ENCODE measurements at places on chromosomes 7 and 10. TPM values are rescaled to one million over a fixed set of nuclear protein-coding genes. Genes with fewer than 3 reads are reported as not detected.

DNA sequence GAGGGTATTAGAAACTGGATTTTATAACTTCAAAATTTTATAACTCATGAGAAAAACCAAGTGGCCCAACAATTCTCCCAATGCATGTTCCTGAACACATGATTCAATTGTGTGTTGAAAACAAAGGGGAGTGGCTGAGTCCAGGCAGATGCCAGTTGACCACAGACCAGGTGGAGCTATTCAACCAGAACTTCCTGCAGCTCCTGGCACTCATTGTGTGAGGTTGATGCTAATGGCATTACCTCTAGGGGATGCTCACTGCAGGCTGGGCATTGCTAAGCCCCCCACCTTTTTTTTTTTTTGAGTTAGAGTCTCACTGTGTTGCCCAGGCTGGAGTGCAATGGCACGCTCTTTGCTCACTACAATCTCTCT is 20.3 kb downstream of the MYOF start:
- peaks cover 2% of the 10 kb centered on the region for H3K36me3 ChIP-seq
- no peak for DNase-seq
- peaks cover 94% of the 10 kb centered on the region for H3K4me1 ChIP-seq
- no peaks in the 10 kb centered on the region for H3K27me3 ChIP-seq

The CEP55 gene
- 96.4 TPM for total RNA-seq

DNA sequence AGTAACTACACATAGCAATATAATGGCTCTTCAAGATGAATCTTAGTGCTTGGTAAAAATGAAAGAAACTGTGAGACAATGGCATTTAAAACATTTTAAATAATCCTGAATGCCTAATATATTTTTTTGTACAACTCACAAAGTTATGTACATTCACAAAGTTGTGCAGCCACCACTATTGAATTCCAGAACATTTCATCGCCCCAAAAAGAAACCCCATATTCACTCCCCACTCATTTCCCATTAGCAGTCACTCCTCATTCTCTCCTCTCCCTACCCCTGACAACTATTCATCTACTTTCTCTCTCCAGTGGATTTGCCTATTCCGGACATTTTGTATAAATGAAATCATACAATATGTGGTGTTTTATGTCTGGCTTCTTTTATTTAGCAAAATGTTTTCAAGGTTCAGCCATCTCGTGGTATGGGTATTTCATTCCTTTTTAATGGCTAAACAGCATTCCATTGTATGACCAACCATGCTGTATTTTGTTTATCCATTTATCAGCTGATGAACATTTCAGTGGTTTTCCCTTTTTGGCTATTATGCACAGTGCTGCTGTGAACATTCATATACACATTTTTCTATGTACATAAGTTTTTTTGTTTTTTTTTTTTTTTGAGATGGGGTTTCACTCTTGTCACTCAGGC is 34.7 kb downstream of the ENTPD7 start:
- H3K27me3 ChIP-seq = no peaks in the 10 kb centered on the region
- H3K27ac ChIP-seq = no peak overlapping the region
- DNase-seq = no peak
- no peaks in the 10 kb centered on the region for H3K4me1 ChIP-seq
- H3K4me3 ChIP-seq = no peak overlapping the region

The NUP205 gene
- total RNA-seq = 90.4 TPM

DNA sequence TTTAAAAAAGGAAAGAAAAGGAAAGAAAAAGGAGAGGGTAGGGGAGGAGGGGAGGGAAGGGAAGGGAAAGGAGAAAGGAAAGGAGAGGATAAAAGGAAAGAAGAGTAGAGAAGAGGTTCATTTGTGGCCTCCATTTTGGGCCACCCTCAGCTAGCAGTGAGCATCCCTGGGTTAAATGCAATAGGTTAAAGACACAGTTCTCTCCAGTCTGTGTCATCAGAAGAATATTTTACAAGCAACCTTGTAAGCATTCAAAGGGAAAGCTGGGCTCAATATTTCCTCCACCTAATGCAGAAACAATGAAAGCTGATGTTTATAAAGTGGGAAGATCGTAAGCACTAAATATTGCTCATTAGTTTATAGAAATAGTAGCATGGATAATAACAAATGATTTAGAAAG is 219.1 kb upstream of the PITRM1 start:
- H3K36me3 ChIP-seq = no peaks in the 10 kb centered on the region
- no peaks in the 10 kb centered on the region for H3K4me1 ChIP-seq

DNA sequence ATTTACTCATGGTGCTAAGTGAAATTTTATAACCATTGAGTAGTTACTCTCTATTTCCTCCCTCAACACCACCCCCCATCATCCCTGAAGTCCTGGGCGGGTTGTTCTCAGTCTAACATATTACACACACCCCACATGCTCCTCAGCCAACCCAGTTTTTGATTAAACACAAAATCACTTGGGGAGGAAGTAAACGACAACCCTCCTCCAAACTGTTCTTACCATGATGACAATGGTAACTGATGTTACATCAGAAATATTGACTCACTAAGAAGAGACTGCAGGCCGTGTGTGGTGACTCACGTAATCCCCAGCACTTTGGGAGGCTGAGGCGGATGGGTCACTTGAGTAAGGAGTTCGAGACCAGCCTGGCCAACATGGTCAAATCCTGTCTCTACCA is 44.2 kb downstream of the RAB11FIP2 start:
- DNase-seq = no peak
- H3K27me3 ChIP-seq = no peaks in the 10 kb centered on the region
- no peak overlapping the region for H3K4me3 ChIP-seq
- no peak overlapping the region for H3K27ac ChIP-seq
- no peaks in the 10 kb centered on the region for H3K4me1 ChIP-seq
- peaks cover 6% of the 10 kb centered on the region for H3K36me3 ChIP-seq

The ASCC1 gene
- 114 TPM for total RNA-seq

DNA sequence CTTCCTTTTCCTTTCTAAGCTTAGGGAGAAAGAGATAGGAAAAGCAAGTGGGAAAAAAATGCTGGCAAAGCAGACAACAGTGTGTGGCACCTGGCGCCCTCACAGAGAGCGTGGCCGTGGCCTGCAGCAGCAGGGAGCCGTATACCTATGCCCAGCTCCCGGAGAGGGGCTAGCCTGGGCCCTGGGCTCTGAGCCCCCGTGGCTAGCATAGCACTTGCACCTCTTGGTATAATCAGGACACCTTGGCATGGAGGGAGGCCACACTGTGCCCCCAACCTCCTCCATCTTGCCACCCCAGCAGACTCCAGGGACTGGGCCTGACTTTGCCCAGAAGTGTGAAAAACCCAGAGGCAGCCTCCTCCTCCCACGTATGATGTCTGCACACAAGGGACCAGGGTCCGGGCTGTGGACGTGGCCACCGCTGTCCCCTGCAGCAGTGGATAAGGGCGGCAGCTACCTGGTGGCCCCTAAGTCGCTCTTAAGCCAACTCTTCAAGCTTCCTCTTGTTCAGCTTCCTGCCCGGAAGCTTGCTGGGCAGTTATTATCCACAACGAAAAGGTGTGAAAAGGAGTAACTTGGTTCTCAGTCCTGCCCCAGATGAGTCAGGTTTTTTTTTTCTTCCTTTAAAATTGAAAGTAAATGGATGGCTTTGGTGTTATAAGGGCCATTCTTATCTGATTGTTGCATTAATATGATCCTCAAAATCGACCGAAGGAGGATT is 249.1 kb upstream of the PITRM1 start:
- H3K36me3 ChIP-seq = no peaks in the 10 kb centered on the region
- H3K27me3 ChIP-seq = no peaks in the 10 kb centered on the region
- H3K27ac ChIP-seq = no peak overlapping the region
- no peaks in the 10 kb centered on the region for H3K4me1 ChIP-seq
- DNase-seq = no peak

DNA sequence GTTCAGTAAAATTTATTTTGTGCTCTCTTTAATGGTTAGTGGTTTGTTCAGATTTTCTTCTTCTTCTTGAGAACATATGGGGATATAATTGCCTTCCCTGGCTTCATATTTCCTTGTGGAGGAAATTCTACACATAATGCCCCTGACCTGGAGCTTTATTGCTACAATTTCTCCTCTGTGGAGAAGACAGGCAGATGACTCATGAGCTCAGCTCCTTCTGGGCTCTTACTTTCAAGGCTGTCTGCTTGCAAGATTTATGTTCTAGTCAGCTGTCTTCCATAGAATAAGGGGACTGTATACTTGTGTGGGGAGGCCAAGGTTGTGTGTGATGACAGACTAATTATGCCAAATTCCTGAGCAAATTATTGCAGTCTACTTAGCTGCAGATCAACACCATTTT is 1.6 kb downstream of the LRRD1 start:
- H3K4me1 ChIP-seq = 0 out of 2 replicates have a peak, but pooled peaks cover 3% of the 10 kb centered on the region
- no peak overlapping the region for H3K4me3 ChIP-seq
- H3K27ac ChIP-seq = no peak overlapping the region
- H3K27me3 ChIP-seq = 0 out of 2 replicates have a peak, but pooled peaks cover 2% of the 10 kb centered on the region

DNA sequence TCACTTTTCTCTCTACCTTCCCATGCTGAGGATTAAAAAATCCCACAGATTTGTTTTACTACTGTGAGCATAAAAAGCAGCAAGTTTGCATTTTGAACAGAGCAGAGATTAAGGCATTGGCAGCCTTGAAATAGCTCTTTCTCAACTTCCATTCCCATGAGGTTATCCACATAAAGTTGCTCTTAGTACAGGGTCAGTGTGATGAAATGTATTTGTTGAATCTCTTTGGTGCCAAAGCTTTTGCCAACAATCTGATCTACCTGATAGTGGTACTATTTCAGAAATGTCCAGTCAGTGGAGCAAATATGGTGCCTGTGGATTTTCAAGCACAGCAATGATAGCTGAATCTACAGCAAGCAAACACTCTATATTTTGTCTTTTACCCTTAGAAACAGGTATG is 254.8 kb downstream of the INHBA start:
- no peak for DNase-seq
- no peaks in the 10 kb centered on the region for H3K36me3 ChIP-seq
- no peaks in the 10 kb centered on the region for H3K4me1 ChIP-seq
- H3K4me3 ChIP-seq = no peak overlapping the region
- no peaks in the 10 kb centered on the region for H3K27me3 ChIP-seq
- H3K27ac ChIP-seq = no peak overlapping the region

GRCh38 chr10:123392182-123392963 is 238.2 kb downstream of the BUB3 start:
- H3K36me3 ChIP-seq = no peaks in the 10 kb centered on the region
- no peaks in the 10 kb centered on the region for H3K4me1 ChIP-seq
- no peak overlapping the region for H3K27ac ChIP-seq
- no peak overlapping the region for H3K4me3 ChIP-seq
- no peak for DNase-seq
- no peaks in the 10 kb centered on the region for H3K27me3 ChIP-seq

The HOXA2 gene
- total RNA-seq = 2.9 TPM

The COL1A2 gene
- 1.3 TPM for total RNA-seq

DNA sequence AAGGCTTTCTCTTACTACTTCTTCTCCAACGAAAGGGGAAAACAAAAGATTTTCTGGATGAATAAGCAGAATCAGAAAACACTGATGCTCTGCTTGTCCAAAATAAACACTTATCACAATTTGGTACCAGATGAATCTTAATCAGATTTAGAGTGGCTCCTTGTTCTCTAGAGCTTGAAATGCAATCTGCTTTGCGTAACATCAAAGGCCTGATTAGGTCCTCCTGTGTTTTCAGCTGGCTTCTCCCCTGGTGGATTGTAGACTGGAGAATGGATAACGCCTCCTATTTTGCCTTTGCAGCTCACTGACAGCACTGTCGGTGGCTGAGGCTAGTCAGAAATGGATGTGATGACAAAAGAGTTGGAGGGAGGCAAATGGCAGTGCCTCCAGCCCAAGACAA is 91.2 kb downstream of the FAM13C start:
- no peaks in the 10 kb centered on the region for H3K27me3 ChIP-seq
- no peaks in the 10 kb centered on the region for H3K4me1 ChIP-seq

The INMT gene
- total RNA-seq = 0.13 TPM

The DCLRE1C gene
- total RNA-seq = 9.1 TPM

The CALHM3 gene
- not detected for total RNA-seq

Data from Panc1 (cell line).